ENCODE measurements at places on chromosomes 12 and 14.

DNA sequence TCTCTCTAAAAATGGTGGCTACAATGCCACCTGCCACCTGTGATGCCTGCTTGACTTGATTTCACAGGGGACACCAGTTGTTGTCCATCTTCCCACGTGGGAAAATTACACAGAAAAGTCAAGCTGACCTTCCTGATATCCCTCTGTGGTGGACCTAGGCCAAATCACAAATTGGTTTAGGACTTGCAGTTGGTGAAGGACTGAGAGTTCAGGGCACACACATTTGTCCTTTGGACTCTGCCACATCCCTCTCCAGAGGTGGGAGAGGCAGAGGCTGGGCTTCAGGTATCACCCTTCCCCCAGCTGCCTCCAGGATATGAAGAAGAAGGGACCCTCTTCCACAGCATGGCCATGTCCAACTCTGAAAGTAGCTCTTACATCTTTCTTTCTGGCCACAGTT lies 55.6 kb upstream of the NOS1 start:
- DNase-seq: no peak

- peak; percentile 42 for DNase-seq
Observed at GRCh38 chr14:68780358-68781160, 12.3 kb downstream of the ZFP36L1 start.

DNA sequence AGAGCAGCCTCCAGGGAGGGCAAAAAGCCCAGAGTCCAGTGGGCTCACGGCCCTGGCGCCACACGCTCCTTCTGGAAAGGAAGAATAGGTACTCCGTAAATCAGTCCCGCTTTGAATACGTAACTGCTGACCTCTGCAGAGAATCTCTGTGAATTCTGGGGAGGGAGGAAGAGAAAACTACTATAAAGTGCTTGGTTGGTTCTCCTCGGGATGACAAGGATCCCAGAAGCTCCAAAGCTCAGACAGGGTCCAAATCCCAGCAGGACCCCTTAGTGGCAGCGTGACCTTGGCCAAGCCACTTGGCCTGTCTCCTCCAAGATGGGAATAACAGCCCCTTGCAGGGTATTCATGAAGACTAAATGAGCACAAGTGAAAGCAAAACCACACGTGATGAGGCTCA lies 31.7 kb downstream of the ANO2 start:
- no peak for DNase-seq

DNA sequence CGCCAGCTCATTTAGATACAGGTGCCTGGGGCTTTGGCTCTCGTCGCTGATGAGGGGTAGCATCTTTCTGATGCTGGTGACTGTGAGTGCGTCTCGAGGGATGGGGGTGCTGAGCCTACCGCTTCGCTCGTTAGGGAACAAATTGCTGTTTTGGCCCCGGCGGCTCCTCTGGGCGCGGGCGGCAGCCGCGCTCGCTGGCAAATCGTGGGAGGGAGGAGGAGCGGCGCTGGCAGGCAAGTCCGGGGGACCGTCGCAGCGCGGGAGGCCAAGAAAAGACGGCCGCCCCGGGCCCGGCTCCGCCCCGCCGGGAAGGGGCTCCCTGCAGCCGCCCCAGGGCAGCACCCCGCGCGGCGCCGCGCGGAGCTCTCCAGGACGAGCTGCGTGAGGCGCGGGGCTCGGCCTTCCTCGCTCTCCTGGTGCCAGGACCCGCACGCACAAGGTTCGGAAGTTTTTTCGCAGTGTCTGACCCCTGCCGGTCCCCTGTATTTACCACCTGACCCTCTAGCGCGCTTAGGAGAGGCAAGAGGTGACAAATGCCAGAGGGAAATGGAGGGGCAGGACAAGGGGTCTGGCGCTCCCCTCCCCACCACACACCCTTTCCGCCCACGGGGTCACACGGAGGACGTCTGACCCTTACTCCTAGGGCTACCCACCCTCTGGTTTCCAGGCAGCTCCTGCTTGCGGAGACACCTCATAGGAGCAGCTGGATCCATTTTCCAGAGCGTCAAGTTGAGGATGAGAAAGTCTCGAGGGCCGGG lies 899 bp upstream of the KCNH3 start:
- DNase-seq: peak; percentile 24

- no peak for DNase-seq
Observed at GRCh38 chr12:50275556-50275955, 7.8 kb downstream of the LIMA1 start.

GRCh38 chr14:85040046-85040685 lies 489.8 kb upstream of the FLRT2 start:
- DNase-seq: no peak

GRCh38 chr12:92425165-92425564 lies 277.6 kb upstream of the PLEKHG7 start:
- no peak for DNase-seq

- DNase-seq: peak; percentile 42
Observed at GRCh38 chr12:103455020-103455763, 40.6 kb downstream of the C12orf42 start.

DNA sequence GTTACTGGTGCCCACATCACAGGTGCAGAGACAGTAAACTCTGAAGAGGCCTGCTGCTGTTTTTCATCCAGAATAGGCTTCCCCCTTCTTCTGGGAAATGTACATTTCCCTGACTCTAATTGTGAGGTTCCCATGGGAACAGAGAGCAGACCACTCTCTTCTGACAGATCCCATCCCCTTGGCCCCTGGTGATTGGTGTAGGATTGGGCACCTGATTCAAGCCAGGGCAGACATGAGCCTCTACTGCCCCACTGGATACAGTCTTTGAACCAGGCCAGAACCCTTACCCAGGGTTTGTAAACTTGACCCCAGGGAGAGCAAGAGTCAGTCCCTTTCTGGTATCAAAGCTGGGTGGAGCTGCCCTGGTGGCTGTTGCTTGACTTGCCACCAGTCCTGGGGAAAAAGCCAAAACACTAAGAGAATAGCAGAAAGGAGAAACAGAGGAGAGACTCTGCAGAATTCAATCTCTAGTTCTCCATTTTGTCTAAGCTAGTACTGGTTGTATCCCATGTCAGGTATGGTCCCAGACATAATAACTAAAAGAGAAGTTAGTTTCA lies 14.8 kb upstream of the NFYB start:
- DNase-seq: no peak

GRCh38 chr12:12929696-12930095 lies 22.3 kb downstream of the GPRC5D start:
- DNase-seq: no peak

GRCh38 chr12:112198120-112198733 lies 72.9 kb downstream of the TRAFD1 start:
- DNase-seq: peak; percentile 46

- no peak for DNase-seq
Observed at GRCh38 chr14:61381553-61381952, 60.2 kb downstream of the PRKCH start.

DNA sequence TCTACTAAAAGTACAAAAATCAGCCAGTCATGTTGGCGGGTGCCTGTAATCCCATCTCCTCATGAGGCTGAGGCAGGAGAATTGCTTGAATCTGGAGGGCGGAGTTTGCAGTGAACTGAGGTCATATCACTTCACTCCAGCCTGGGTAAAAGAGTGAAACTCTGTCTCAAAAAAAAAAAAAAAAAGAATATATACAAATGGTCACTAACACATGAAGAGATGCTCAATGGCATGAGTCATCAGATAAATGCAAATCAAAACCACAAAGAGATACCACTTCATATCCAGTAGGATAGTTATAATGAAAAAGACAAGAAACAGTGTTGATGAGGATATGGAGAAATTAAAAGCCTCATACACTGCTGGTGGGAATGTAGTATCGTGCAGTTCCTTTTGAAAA lies 33.6 kb upstream of the METAP2 start:
- no peak for DNase-seq

DNA sequence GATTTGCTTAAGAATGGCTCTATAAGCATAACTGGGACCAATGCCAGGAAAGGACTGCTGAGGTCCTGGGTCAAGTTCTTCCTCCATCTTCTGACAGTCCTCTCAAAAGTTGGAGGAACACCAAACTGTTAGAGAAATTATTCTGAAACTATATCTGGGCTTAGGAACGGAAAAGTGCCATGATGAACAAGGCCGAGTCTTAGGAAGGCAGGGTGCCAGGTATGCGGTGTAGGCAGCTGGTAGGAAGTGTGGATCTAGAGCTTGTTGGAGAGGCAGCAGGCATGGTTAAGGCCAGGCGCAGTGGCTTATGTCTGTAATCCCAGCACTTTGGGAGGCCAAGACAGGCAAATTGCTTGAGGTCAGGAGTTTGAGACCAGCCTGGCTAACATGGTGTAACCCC lies 7.7 kb downstream of the GNPTAB start:
- DNase-seq: no peak

- peak; percentile 83 for DNase-seq
Observed at GRCh38 chr12:68358532-68359485, 26.6 kb upstream of the MDM1 start.

- DNase-seq: no peak
Observed at GRCh38 chr12:110111476-110112334, 12.5 kb upstream of the IFT81 start.

- no peak for DNase-seq
Observed at GRCh38 chr12:29738365-29738764, 45.4 kb downstream of the TMTC1 start.

- no peak for DNase-seq
Observed at GRCh38 chr12:31318657-31319269, 7.2 kb downstream of the SINHCAF start.

DNA sequence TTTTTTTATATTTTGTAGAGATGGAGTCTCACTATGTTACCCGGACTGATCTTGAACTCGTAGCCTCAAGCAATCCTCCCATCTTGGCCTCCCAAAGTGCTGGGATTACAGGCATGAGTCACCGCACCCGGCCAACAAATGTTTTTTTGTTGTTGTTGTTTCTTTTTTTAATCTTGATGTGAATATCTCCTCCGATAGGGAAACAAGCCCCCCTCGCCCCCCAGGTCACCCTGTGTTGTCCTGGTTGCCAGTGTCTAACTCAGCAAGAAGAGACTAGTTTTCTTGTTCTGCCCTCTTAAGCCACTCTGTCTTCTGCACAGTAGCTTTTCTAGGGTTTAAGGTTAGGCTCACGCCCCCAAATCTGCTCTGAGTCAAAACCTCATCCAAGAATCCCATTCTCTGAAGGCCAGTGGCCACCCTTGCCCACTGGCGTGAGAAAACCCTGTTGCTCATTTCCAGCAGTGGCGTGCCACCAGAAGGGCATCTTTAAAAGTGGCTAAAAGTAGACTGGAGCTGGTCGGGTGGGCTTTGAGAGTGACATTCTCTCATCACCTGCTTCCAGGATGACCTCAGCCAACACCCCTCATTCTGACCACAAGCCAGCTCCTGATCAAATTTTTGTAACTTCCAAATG lies 42.7 kb downstream of the C14orf132 start:
- no peak for DNase-seq

- no peak for DNase-seq
Observed at GRCh38 chr14:82642425-82642824, 1108.8 kb upstream of the SEL1L start.

GRCh38 chr14:85813040-85813439 lies 283.1 kb downstream of the FLRT2 start:
- no peak for DNase-seq

GRCh38 chr14:73686901-73687300 lies 27.3 kb downstream of the PNMA1 start:
- DNase-seq: no peak

- no peak for DNase-seq
Observed at GRCh38 chr12:49789992-49790391, 38.2 kb downstream of the NCKAP5L start.

DNA sequence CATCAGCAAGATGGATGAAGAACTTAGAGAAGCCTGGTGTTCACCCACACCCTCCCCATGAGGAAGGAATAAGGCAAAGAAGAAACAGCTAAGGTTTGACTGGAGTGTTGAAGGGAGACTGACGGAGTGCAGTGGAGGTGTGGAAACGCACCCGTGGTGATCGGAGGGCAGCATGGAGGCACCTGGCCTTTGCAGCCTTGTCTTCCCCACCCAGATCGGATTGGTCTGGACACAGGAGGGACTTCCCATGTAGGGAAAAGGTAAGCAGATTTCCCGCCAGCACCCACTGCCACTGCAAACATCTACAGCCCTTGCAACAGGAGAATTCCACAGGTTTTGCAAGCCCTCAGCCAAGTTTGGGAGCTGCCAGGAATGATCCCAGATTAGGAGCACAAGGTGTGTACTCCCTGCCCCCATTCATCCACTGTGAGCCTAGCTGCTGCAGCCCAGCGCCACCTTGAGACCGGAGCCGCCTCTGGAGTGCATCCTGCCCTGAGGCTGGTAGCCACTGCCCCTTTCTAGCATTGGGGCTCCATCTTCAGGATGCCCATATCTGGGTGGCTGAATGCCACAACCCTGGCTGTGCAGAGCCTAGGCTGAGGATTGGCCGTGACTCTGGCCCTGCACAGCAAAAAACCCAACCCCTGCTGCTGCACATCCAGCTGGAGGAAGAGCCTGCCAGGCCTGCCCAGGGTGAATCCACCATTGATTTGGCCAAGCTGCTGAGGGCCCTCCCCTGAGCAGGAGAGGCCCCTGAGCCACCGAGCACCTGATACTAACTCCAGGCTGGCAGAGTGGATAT lies 411.1 kb downstream of the TMEM121 start:
- no peak for DNase-seq

DNA sequence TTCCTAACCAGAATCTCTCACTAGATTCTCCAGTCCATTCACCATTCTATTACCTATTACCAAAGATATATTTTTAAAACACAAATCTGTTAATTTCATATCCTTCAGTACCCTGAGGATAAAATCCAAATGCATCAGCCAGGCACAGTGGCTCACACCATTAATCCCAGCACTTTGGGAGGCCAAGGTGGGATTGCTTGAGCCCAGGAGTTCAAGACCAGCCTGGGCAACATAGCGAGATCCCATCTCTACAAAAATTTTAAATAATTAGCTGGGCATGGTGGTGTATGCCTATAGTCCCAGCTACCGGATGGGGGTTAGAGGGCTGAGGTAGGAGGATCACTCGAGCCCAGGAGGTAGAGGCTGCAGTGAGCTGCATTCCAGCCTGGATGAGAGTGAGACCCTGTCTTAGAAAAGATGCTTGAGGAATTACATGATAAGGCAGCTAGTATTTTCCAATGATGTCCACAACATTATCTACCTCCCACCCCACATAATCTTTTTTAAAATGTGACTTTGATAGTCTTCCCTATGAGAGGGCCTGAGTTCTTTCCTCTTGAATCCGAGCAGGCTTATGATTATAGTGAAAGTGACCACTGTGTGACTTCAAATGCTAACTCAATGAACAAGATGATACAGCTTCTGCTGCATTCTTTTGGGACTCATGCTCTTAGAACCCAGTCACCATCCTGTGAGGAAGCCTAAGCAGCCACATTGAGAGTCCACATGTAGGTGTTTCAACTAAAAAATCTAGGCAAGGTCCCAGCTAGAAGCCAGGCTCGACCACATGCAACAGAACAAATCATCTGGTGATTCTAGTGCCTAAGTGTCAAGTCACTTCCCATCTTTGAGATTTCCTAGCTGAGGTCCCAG lies 18.0 kb downstream of the HECTD1 start:
- no peak for DNase-seq

DNA sequence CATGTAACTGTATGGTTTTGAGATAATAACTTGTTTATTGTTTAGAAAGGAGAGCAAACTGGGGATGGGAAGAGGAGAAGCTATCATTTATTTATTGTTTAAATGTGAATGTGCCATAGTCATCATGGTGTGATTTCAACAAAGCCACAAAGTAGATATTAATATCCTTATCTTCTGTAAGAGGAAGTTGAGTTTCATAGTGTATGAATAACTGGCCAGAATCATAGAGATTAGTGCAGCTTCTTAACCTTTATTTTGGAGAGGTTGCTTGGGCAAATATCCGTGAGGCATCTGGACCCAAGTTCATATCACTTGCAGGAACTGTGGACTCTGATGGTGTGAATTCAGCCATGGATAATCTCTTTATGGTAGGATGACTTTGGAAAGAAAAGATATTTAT lies 26.8 kb upstream of the LYZ start:
- DNase-seq: no peak
